ENCODE measurements at places on chromosomes 6 and 20. TPM values are rescaled to one million over a fixed set of nuclear protein-coding genes. Genes with fewer than 3 reads are reported as not detected.

Gene PSORS1C2
- total RNA-seq = not detected

Gene TP53TG5
- not detected for total RNA-seq

Gene RAD21L1
- not detected for total RNA-seq

Gene MICB
- 7.2 TPM for total RNA-seq

Gene PTPRA
- total RNA-seq = 39.8 TPM

Gene WFDC2
- not detected for total RNA-seq

Gene GGTLC1
- total RNA-seq = not detected

Gene C6orf118
- 0.34 TPM for total RNA-seq

Gene SEMG1
- not detected for total RNA-seq

Gene PIGT
- 102 TPM for total RNA-seq

Gene CTAGE9
- not detected for total RNA-seq

Gene NMBR
- not detected for total RNA-seq

Gene NFATC2
- total RNA-seq = 9.2 TPM

Gene LCA5
- total RNA-seq = 1.3 TPM

Gene LGSN
- total RNA-seq = 2.3 TPM

Gene FKBP1C
- 2.2 TPM for total RNA-seq

Gene OVOL2
- total RNA-seq = 0.27 TPM

Gene C20orf141
- not detected for total RNA-seq

Gene VWA7
- 1.4 TPM for total RNA-seq

Gene BMP2
- total RNA-seq = 0.64 TPM

Gene PRSS16
- total RNA-seq = 4.0 TPM

Gene NRM
- total RNA-seq = 26.5 TPM

Gene RUNX2
- total RNA-seq = 1.2 TPM

Gene DSP
- total RNA-seq = 39.6 TPM

Gene LAMA2
- total RNA-seq = 0.68 TPM

Gene CALHM4
- not detected for total RNA-seq

Gene TMEM74B
- 3.4 TPM for total RNA-seq

Gene SULF2
- total RNA-seq = 21.7 TPM

Gene KIAA1586
- 4.0 TPM for total RNA-seq
